ENCODE measurements at places on chromosomes 5 and 9. TPM values are rescaled to one million over a fixed set of nuclear protein-coding genes. Genes with fewer than 3 reads are reported as not detected.

Gene PIP5KL1
- total RNA-seq, result 1.6 TPM

Gene GABRA1
- total RNA-seq, result not detected

Gene SLC45A2
- not detected for total RNA-seq

Gene PCDHB11
- total RNA-seq, result 2.0 TPM

Gene PCDHA10
- 0.02 TPM for total RNA-seq

Gene FAM151B
- 1.9 TPM for total RNA-seq

Gene IL9
- not detected for total RNA-seq

Gene ERCC8
- 13.1 TPM for total RNA-seq

Gene PCSK1
- 0.02 TPM for total RNA-seq

Data from A172 (cell line).